Stimulated activated CD8-positive, alpha-beta memory T cell treated with anti-CD3 and anti-CD28 coated beads, Interleukin-15, amount 100 ng/mL, for 4 hours (primary cell): ENCODE measurements at places on chromosomes 16 and 17.

- no peak for DNase-seq
Measured at GRCh38 chr16:70483426-70483825, 29.0 kb downstream of the FCSK start.

- DNase-seq = no peak
Measured at GRCh38 chr17:1385861-1386260, 14.2 kb downstream of the YWHAE start.

- DNase-seq = no peak
Measured at GRCh38 chr16:88477631-88478519, 24.8 kb downstream of the ZFPM1 start.

DNA sequence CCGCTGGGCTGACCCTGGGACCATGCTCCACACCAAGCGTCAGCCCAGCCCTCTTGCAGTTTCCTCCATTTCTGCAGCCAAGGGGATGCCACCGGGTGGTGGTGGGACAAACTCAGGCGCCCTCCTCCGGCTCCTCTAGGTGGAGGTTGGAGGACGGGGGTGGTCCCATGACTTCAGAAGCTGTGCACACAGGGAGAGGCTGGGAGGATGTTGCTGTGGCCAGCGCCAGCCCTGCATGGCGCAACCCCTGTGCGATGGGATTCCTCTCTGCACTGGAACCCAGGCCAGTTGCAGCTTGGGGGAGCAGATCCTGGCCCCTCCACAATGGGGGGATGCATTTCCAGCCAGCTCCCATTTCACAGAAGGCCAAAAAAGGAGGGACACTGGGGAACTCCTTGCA is 246.5 kb downstream of the C16orf95 start:
- DNase-seq = no peak

GRCh38 chr17:65727246-65727645 is 165.8 kb upstream of the AXIN2 start:
- DNase-seq = no peak

DNA sequence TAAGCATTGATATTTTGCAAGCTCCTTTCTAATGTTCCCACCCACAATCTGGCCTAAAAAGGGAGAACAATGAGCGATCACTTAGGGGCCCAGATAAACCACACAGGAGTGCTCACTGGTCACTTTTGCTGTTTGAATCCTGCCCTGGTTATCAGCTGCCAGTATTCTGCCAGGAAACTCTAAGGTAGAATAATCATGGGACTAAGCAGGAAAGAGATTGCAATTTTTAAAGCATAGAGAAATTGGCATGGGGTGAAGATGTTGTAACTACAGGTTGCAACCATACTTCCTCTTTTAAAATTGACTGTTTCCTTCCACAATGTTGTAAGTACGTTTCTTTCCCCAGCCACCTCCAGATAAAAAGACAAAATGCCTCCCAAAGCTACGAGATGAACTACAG is 251.2 kb upstream of the CDH11 start:
- no peak for DNase-seq

DNA sequence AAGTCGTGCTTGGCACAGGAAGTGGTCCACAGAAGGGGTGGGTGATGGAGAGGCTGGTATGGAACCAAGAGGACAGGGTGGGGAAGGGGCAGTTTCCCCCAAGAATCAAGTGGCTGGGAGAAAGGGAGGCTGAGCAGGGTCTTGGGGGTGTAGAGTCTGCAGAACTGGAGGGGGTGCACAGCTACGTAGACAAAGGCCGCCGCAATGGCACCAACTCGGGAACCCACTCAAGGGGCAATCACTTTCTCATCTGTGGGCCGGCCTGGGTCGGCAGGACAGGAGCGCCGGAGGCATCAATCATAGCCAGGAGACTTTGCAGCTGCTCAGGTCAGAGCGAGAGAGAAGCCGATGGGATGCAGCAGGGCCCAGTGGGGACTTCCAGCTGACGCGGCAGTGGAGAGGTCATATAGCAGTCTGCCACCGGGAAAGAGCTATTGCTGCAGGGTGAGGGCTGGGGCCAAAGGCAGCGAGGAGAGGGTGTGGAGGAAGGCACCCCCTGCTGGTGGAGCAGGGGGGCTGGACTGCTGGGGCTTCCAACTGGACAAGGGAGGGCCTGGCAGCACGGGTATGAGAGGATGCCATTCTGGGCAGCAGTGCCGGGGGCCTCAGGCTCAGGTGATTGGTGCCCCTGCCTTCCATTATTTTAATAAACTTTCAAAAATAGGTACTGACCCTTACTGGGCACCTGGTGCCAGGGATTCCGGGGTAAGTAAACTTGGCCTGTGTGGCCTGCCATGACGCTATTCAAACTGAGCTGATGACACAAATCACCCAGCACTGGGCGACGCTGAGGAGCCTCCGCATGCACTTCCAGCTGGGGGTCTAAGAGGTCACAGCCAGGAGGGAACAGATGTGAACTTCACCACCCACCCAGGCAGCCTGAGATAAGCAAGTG is 52.5 kb upstream of the MTSS2 start:
- no peak for DNase-seq

- DNase-seq = no peak
Measured at GRCh38 chr16:16096121-16096857, 127.0 kb downstream of the ABCC6 start.
